ENCODE measurements at places on chromosomes 13 and 19. TPM values are rescaled to one million over a fixed set of nuclear protein-coding genes. Genes with fewer than 3 reads are reported as not detected.
A peak's percentile ranks its signal among the peaks of the same experiment; 100 is the strongest.

DNA sequence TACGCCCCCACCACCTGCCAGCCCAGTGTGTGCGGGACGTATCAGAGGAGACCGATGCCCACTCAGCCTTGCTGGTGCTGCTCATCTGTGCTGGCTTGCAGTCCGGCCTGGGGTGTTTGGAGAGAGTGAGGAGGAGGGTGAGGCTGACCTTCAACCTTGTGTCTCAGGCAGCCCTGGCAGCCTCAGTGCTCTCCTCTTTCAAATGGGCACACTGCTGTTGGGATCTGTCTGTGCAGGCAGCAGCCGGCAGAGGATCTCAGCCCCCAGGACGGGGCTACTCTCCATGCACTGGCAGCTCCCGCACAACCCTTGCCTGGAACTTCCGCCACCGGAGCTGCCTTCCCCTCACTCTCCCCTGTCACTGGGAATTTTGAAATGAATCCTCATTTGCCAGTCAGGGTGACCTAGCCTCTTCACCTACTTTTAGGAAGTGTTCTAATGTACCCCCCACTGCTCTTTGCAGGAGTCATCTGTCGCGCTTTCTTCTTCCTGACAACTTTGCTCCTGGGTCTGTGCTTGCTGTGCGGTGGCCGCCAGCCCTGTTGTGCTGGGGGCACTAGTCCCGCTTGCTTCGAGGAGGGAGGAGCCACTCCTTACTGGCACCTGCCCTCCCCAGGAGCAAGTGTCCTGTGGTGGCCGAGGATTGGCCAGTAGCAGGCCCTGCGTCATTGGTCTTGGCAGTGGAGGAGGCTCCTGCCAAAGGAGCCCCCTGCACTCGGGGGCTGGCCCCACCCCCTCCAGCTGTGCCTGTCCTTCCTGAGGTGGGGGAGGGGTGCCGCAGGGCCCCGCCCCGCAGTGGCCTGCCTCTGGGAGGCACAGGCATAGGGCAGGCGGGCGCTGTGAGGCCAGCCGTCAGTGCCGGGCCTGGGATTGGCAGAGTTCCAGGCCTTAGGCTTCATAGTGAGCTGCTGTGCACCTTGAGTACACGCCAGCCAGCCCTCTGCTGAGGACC, 53.4 kb downstream of the TSSK6 start:
- no peak for DNase-seq

DNA sequence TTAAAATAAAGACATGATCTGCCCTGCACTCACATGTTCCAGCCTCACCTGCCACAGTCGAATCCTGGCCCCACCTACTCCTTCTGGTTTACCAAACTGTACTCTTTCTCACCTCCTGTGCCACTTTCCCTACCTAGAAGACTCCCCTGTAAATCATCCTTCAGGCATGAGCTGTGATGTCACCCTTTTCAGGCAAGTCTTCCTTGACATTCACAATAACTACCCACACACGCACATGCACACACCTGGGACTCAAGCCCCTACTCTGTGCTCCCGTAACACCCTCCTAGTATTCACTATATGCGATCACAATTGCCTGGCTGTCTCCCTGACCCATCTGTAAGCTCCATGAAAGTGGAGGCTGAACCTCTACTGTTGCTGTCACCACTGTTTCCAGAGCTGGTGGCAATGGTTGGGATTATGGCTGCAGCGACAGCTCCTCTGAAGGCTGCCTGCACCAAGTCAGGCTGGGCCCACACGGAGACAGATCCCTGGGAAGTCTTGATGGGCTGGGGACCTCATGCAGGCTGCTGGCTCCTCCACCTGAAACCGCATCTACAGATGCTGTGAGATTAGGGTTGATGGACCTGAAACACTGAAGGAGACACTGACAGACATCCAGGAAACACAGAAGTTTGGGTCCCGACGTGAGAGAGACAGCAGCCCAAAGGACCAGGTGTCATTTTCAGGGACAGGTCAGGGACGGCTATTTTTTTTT, 611.1 kb downstream of the UQCRFS1 start:
- no peak for DNase-seq

DNA sequence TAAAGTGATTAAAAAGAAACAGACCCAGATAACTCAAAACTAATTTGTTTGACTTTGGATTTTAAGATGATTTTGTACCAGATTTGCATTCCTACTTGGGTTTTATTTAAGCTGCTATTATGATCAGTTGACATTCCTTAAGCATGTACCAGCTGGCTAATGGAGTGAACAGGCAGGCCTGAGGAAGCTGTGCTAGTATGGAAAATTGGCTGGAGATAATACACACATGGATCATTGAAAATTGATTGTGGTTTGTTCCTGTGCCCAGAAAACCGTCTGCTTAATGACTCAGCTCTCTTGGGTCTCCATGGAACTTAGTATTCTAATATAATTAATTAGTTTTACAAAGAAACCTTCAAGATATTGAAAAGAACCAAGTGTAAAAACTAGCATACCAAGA, 22.6 kb downstream of the POLR1D start:
- peak; percentile 92 for DNase-seq

- no peak for DNase-seq
Observed at GRCh38 chr19:42051166-42052115, 18.6 kb downstream of the GRIK5 start.

DNA sequence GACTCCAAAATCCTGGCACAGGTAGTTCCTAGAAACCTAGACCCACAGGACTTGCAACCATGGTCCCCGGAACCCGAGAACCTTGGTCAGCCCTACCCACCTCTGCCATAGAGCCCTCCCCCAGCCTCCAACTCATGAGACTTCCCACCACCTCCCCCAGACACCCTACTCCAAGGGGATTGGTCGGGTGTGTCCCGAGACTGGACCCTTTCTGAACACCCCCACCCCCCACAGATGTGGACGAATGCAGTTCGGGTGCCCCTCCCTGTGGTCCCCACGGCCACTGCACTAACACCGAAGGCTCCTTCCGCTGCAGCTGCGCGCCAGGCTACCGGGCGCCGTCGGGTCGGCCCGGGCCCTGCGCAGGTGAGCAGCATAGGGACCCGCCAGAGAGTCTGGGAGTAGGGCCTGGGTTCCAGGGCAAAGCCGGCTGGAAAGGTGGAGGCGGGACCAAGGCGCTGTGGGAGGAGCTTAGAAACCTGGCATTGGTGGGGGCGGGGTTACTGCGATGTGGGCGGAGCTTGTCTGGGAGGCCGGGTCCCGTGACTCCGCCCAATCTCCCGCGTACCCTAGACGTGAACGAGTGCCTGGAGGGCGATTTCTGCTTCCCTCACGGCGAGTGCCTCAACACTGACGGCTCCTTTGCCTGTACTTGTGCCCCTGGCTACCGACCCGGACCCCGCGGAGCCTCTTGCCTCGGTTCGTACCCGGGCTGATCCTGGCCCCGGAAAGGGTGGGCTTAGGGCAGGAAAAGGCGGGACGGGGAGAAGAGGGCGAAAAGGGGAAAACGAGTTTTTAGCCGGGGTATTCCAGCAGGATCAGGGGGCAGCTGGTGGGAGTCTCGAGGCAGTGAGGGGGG, 11.9 kb downstream of the LTBP4 start:
- no peak for DNase-seq

GRCh38 chr13:111036665-111037064, 78.4 kb upstream of the ARHGEF7 start:
- no peak for DNase-seq

GRCh38 chr19:2478756-2479555, 3.0 kb downstream of the GADD45B start:
- peak; percentile 76 for DNase-seq

- DNase-seq = peak; percentile 78
Observed at GRCh38 chr13:41960637-41961465, at the start of gene VWA8. VWA8 (minus strand) TSS chr13:41961109; CDS start chr13:41961015, 94 bp downstream.

DNA sequence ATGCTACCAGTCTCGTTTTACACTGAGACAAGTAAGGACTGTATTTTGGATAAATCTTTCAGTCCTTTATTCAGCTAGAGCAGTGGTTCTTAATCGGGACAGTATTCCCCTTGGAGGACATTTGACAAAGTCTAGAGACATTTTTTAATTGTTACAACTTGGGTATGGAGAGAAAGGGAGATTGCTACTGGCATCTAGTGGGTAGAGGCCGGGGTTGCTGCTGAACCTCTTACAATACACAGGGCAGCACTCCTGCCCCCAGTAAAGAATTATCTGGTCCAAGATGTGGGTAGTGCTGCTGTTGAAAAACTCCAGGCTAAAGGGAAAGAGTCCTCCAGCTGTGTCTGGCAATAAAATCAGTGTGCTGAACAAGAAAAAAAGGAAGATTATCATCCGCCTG, 334.8 kb downstream of the SLC7A1 start:
- DNase-seq = no peak

PCDH9 gene
- 10.2 TPM for total RNA-seq

EPSTI1 gene
- total RNA-seq = 1.1 TPM

GJA3 gene
- total RNA-seq = 3.6 TPM

OR7G2 gene
- total RNA-seq = not detected

Measured in IMR-90 (cell line).